ENCODE measurements at places on chromosomes 4 and X.

GRCh38 chrX:53028678-53029077 is 19.9 kb upstream of the GPR173 start:
- DNase-seq = no peak

DNA sequence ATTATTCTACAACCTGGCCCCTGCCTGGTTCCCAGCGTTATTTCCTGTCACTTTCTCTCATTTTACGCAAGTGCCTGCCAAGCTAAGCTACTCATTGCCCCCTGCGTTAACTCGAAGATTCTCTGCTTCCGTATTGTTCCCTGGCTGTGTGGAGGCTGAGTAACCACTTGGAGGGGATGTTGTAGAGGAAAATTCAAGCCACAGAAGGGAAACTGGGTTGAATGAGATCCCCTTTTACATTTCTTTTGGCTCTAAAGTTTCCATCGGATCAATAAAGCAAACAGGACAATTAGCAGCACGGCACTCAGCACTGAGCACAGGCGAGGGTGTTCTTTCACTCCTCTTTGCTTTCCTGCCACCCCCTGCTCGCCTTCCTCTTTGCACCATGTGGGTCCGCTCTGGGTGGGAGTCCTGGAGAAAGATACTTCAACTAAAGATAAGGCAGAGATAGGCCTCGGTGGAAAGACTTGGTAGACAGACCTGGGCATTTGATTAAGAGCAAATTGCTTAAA is 4.2 kb upstream of the TMSB4X start:
- no peak for DNase-seq

DNA sequence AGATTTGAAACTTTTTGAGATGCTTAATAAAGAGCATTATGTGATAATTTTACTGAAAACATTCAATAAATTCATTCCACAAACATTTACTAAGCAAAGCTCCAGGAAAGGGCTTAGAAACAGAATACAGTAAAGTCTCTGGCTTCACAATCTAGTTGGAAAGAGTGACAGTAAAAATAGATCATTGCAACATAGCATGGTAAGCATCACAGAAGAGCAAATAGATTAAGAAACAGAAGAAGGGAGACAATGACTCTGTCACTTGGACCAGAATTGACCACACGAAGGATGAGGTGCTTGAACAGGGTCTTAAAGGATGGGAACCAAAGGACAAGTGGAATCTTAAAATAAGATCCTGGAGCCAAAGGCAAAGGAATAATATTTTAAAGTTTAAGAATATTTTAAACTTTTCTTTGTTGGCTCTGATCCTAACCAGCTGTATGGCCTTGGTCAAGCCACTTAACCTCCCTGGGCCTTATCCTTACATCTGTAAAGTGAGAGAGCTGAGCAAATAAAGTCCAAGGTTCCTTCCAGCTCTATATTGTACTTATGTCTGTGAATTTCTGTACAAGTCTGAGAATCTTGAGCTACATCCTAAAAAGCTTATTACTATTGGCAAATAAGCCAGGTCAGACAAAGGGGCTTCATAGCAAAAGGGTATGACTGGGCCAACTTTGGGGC is 33.9 kb downstream of the SEC24D start:
- DNase-seq = no peak

DNA sequence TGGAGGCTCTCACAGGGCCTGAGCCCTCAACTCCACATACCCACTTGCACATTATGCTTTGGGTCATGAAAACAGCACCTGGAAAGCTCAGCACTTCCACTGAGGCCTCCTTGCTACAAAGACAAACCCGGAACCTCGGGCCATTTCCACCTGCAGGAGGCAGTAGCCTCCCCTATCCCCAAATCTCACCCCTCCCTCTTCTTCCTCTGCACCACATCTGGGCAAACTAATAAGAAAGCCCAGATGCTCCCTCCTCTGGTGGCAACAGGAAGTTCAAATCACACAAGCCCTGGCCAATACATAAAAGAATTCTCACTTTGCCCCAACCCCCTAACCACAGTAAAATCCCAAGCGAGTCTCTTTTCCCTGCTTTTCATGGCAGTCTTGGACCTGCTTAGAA is 136.4 kb downstream of the MAPK10 start:
- DNase-seq = no peak

GRCh38 chr4:189613207-189613606 is 327.5 kb upstream of the FRG1 start:
- no peak for DNase-seq

DNA sequence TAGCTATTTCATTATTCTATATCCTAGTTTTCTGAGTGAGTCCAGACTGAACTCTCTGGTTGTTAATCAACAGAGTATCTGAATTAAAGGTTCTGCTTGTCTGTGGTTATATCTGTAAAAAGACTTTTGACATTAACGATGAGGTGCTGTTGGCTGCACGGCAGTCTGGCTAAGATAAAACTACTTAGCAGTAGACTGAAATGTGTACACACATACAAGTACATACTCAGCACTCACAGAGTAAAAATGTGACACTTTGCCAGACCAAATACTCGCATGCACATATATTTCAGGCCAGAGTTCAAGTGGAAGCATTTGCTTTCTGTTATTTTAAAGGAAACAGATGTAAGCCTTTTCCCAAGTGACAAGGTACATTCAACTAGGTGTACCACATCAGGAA is 80.5 kb downstream of the PRDM5 start:
- DNase-seq = no peak

- DNase-seq = no peak
These were observed 129.1 kb downstream of the CPZ start for GRCh38 chr4:8721621-8722020.

DNA sequence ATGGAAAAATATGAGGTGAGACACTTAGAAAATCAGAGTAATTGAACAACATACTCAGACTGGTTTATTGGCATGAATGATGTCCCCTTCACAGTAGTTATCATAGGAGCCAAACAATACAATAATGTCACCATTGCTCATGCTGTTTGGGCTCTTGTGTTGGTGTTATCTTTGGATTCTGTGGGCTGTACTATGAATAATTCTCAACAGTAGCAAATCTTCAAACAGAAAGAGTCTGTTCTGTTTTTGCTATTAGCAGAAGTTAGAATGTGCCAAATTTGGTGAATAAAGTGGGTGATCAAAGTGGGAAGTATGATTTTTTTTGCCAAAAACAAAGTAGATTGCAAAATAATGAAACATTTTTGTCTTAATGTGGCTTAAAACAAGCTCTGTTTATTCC is 58.3 kb downstream of the GRID2 start:
- no peak for DNase-seq

GRCh38 chrX:133958997-133959688 is 26.3 kb downstream of the GPC3 start:
- peak; percentile 0 for DNase-seq

DNA sequence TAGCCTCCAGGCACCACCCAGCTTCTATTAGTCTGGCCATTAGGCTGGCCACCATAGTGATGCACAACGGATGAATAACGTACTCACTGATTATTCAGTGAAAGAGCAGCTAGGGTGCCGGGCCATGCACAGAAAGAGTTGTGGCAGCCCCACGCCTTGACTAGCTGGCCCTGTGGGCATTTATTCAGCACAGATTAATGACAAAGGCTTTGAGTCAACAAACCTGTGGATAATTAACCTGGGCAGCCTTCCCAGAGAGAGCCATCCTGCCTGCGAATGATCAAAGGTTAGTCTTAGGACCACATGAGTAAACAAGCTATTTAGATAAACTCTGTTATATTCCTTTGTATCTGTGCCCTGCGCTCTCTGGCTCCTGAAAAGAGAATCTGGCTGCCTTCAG is 37.2 kb downstream of the MAP9 start:
- DNase-seq = no peak

DNA sequence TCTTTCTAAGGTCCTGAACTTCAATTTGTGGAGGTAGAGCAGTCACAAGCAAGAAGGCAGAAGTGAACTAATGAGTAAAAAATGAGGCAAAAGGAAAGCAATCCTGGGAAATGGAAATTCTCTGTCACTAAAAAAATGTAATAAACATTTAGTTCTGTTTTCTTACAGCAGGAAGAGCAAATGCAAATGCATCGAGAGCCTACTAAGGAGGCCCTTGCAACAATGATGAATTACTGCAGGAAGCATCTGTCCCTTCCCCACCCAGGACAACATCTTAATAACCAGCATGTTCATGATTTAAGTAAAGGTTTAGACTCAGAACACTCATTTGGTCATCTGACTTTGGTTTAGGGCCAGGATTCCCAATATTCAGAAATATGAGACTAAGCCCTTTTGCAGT is 341.4 kb upstream of the NOCT start:
- DNase-seq = no peak

DNA sequence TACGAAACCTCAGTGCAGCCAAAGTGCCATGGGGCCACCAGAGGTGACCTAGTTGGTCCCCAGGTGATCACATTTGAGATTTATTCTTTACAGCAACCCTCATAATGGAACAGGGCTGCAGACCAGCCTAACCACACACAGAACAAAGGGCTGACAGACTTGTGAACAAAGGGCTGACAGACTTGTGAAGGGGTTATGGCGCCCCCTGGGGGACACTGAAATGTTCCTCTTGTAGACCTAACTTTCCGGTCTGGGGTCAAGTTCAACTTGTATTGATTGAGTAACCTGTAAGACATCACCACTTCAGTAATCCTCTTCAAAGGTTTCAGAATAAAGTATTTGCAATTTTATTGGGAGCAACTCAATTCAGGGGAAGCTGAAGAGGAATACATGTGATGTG is 175.9 kb upstream of the RPS6KA3 start:
- no peak for DNase-seq

GRCh38 chr4:74206088-74206825 is 48.3 kb downstream of the MTHFD2L start:
- DNase-seq = no peak

DNA sequence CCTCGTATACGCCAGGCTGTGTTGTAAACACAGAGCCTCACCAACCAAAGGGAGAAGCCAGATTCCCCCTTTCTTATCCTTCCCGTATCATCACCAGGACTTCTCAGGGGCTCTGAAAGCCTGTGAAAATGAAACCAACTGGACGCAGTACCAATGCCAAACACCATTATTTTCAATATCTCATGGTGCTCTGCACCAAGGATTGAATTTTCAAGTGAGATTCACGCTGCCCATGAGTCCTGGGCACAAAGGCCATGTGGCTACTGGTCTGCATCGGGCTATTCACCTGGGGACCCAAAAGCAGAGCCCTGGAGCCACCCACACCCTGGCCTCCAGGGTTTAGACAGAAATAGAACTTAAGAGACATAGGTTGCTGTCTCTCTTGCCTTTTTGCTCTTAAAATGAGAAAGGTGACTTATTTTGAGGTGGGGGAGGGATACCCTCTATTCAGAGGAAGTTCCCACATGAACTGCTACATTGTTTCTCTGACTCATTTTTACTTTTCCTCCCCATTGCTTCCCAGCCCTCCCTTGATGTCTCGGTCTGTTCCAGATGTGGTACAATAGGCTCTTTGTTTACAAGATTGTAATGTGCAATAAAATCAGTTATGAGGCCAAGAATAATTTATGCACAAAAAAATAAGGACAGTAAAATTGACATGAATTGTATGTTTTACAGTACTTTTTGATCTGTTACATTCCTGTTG is 55.4 kb downstream of the MAML3 start:
- DNase-seq = peak; percentile 50

DNA sequence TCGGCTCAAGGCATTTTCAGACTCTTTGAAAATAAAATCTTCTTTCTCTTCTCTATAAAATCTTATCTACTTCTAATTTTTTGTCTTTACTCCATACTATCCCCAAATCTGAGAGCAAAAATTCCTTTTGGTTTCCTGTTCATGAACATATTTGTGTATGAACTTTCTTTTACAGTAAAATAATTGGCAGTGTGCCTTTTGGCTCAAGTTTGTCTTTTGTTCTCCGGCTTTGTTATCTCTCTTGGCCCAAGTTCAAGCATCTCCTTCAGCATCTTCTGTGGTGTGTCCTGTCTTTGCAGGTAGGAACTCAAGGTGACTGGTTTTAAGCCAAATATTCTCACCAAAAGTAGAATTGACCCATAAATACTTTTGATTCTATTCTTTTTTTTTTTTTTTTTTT is 276.6 kb upstream of the FAT1 start:
- no peak for DNase-seq

GRCh38 chrX:79082899-79083298 is 61.6 kb upstream of the GPR174 start:
- DNase-seq = no peak

DNA sequence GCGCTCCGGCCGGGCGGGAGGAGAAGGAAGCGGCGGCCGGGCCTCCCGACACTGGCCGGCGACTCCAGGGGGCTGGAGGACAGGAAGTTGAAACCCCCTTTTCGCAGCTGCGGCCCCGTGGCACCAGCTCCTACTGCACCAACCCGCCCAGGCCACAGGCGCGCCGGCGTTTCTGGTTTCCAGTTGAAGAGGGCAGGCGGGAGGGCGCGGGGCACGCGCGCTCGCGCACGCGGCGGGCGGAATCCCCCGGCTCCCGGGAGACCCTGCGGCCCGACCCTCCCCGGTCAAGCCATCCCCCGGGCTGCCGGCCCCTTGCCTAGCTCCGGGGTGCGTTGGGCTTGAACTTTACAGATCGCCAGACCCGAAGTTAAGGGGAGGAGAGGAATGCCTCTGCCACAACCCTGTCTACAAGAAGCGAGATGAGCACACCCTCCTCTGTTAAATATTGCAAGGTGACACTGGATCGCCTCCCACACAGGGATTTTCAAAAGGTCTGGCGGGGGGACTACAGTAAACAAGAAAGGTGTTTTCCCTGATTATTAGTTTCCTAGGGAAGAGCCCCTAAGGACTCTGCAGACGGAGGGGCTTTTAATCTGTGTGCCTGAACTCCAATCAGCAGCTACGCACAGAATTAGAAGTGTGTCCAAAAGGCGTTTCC is 1.4 kb downstream of the ELOVL6 start:
- no peak for DNase-seq

GRCh38 chrX:149572743-149573142 is 14.5 kb downstream of the MAGEA9B start:
- no peak for DNase-seq

- DNase-seq = no peak
These were observed 250.8 kb downstream of the ARHGAP24 start for GRCh38 chr4:85725721-85726170.

- no peak for DNase-seq
These were observed at the start of gene SMPX for GRCh38 chrX:21757960-21758359. Gene SMPX, minus strand, starts transcription at chrX:21758116. Its CDS starts 3,826 bp downstream, at chrX:21754290.

DNA sequence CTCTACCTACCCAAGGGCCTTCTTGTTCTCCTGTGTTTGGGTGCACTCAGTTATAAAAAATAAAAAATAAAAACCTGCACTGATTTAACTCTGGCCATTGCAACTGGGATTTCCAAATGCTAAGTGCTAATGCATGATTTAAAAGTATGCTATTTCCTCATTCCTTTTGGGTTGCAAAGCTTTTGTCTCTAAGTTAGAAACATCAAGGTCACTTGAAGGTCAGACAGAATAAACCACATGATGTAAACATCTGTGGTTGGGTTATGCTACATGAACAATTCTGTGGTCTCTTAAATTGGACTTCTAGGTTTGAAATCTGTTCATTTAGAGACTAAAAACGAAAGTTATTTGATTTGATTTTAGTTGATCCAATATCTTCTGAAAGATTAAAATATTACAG is 1547.4 kb upstream of the TENM3 start:
- DNase-seq = no peak

GRCh38 chr4:110681381-110681780 is 58.5 kb upstream of the PITX2 start:
- DNase-seq = no peak

GRCh38 chr4:62881210-62881609 is 1528.0 kb downstream of the TECRL start:
- no peak for DNase-seq
